Kidney epithelial cell (primary cell): ENCODE measurements at places on chromosomes 11 and 22. TPM values are rescaled to one million over a fixed set of nuclear protein-coding genes. Genes with fewer than 3 reads are reported as not detected.

TSGA10IP gene
- not detected in 2 replicates for total RNA-seq

- DNase-seq: no peak
These were observed 1479.2 kb downstream of the TBC1D22A start for GRCh38 chr22:48241658-48242057.

DNA sequence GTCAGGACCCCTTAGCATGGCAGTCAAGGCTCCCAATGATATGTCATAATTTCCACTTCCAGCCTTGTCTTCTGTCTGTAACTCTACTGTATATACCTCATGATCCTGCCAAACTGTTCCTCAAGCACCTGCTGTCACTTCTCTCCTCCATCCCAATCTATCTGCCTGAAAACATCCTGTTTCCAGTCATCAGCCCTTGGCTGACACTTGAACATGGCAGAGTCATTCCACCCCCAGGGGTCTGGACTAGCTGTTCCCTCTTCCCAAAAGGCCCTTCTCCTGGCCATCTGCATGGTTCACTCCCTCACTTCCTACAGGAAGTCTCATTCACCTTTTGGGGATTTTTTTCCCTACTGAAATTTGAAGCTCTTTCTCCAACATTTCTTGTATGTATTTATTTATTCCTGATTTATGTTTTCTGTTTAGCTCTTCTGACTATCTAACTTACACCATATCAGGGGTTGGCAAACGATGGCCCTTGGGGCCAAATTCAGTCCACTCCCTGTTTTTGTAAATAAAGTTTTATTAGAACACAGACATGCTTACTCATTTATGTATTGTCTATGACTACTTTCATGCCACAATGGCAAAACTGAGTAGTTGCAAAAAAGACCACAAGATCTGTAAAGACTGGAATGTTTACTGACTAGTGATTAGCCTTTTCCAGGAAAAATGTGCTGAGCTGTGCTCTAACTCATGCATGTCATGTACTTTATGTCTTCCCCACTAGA, 278.4 kb downstream of the KIRREL3 start:
- DNase-seq: no peak

DNA sequence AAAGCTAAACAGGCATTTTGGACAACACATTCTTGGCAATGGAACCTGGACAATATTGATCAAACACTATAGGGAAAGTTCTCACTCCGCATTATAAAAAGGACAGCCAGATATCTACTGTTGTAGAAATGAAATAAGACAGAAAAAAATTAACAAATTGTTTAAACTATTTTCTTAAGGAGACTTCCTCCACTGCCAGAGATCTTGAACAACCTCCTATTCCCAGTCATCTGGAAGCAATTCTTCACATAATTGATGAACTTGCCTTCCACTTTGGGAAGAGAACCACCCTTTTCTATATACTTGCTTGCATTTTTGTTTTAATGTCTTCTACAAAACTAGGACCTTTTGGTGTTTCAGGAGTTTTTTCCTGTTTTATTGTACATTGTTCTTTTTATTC, 216.1 kb downstream of the CASP12 start:
- no peak for DNase-seq

DNA sequence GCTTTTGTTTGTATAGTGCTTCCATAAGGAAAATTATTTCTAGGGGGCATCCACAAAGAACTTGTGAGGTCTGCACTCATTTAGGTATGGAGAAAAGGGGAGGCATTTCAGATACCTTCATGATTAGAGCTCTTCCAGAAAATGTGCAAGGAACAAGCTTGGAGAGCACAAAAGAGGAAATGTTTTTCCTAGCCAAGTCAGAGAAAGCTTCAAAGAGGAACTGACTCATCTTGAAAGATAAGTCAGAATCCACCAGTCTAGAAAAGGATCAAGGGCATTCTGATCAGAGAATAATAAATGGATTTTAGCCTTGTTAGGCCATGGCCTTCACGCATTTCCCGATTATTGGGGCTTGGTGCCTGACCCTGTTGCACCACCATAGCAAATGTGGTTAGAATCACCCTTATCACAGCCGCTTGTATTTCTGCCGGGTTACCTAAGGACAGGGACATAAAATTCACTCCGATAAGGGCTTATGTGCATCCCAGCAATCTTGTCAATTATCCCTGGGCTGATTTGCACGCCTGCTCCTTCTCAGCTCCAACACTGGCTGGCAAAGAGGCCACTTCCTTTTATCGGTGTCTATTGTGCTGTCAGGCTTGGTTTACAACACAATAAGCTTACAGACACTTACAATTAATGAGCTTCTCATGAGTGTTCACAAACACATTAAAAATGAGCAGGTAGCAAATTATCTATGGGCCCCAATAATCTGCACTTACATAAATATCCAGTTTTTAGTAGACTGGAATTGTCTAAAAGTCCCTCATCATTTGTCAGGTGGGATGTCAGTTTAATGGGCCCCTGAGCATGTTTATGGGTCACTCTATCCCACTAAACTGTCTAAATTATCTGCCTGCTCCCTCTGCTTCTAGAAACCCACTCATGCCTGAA, 613.5 kb downstream of the SOX6 start:
- DNase-seq: no peak
